EH (cell line): ENCODE measurements at places on chromosomes 6 and 20.

- DNase-seq = peak; percentile 36
These were observed 44.7 kb upstream of the DEK start for GRCh38 chr6:18309046-18309445.

GRCh38 chr6:148239801-148240460 lies 102.7 kb upstream of the SASH1 start:
- peak; percentile 70 for DNase-seq

DNA sequence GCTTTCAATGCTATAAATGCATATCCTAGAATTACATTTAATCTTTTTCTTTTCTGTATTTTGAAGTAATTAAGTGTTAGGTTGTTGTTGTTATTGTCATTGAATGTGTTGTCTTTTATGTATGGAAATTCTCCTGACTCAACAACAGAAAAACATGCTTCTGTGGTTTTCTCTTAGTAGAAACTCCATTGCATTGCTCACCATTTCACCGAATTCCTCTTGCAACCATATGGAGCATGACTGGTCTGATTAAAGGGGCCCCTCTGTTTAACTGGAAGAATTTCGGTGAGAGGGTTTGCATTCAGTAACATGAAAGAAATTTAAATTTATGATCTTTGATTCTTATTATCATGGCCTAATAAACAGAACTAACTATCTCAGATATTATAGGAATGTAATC lies 454.3 kb upstream of the JARID2 start:
- DNase-seq = peak; percentile 62

- DNase-seq = no peak
These were observed 355.4 kb downstream of the MAFB start for GRCh38 chr20:40333591-40333990.

- DNase-seq = peak; percentile 90
These were observed 102.1 kb upstream of the STMND1 start for GRCh38 chr6:16999491-17000436.
